ENCODE measurements at places on chromosomes 11 and 22.

DNA sequence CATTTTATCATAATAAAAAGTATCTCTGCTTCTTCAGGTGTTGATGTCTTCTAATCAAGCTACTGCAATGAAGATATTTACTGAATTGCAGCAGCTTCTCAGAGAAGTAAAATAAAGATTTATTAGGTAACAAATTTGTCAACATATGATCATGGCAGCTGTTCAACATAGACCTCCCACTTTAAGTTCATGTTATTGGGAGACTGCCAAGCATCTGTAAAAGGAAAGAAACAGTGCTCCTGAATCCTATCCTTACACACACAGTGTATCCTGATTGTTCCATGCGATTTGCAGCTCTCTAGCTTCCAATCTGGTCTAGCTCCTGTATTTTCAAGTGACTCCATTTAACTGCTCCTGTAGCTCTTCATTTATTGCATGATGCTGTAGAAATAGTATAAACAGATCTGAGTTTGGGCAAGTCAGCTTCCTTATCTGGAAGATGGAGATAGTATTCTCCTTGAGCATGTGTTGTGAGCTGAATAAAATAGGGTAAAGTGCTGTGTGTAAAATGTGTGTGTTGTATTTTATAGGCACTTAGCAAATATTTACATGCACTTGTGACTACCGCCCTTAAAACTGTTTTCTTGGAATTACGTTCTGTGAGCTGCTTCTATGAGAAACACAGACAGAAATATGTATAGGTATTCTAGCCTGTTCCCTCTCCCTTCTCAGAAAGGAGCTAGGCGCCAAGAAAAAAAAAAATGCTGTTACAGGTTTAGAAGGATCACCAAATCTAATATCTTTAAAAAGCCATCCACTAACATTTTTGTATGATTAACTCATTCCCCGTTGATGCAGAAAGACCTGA lies 290.6 kb downstream of the JRKL start:
- no peak for DNase-seq

- peak; percentile 68 for DNase-seq
Measured at GRCh38 chr22:42646569-42647525, 2.3 kb downstream of the CYB5R3 start.

DNA sequence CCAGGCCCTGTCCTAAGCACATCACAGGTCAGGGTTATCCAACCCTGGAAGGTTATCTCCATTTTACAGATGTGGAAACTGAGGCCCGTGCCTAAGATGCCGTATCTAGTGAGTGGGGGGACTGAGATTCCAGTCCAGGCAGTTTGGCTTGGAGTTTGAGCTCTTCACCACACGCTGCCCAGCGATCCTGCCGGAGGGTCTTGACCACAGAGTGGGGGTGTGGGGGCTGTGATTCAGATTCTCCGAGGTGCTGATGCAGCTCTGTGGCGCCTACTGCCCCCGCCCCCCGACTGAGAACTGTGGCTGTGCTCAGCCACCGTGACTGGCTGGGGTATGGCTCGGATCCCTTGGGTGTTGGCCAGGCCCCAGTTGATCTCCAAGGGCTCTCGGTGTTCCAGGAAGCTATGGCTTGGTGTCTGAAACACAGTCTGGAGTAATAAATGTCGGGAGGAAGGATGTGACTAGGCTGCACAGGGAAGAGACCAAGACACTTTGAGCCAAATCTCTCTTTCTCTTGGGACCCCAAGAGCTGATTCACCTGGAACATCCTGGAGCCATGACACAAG lies 60.6 kb upstream of the RASD2 start:
- DNase-seq, result no peak

- no peak for DNase-seq
Measured at GRCh38 chr11:124891373-124891861, 6.2 kb downstream of the ROBO4 start.

Data from cardiac muscle cell (in vitro differentiated cells and primary cell).